ENCODE measurements at places on chromosomes 3 and 15.

GRCh38 chr15:88083811-88084760 lies 172.5 kb downstream of the NTRK3 start:
- DNase-seq = no peak

- no peak for DNase-seq
These were observed 139.6 kb downstream of the CMSS1 start for GRCh38 chr3:99957151-99957796.

DNA sequence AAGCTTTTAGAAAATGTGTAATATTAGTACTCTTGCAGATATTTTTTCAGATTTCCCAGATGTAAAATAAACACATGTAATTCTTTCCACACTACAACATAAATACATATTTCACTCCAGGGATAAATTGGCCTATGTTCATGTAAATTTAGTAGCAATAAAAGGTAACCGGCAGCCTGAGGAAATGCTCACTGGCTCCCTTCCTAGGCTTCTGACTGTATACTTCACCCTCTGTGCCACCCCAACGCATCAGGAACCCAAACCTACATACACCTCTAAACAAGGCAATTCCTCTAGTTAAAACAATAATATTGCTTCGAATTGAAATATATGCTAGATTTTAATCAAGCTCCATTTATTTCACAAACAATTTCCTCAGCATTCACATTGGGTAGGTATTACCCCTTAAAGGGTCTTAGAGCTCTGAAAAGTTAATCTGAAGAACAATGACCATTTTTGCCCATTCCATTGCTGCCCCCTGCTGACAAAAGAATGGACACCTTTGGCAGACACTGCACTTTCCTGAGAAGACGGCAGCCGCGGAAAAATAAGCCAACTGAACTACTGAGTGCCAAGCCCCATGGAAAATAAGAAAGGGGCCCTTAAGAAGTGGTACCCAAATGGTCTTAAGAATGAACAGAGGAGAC lies 212.5 kb downstream of the OSBPL10 start:
- DNase-seq = no peak

- DNase-seq = no peak
These were observed 489 bp downstream of the HDGFL3 start for GRCh38 chr15:83207009-83207659.

DNA sequence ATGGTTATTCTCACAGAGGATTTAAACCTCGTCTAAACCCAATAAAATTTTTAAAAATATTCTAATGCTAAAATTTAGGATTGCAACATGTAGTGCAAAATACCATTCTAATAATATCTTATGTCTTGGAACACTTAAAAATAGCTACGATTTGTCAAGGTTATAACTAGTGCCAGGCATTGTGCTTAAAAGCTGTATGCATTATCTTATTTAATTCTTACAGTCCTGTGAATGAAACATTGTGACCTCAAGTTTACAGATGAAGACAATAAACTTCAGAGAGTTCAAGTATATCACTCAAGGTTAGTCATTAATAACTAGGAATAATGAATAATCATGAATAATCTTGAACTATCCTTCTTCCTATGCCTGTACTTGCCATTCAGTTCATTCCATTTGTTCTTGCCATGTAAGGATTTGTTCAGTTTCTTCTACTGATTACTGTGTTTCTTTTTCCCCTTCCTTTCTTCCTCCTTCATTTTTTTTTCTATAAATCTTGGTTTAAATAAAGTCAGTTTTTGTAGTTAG lies 897.6 kb upstream of the NR2F2 start:
- DNase-seq = no peak

GRCh38 chr3:194767446-194768207 lies 81.9 kb downstream of the FAM43A start:
- no peak for DNase-seq

DNA sequence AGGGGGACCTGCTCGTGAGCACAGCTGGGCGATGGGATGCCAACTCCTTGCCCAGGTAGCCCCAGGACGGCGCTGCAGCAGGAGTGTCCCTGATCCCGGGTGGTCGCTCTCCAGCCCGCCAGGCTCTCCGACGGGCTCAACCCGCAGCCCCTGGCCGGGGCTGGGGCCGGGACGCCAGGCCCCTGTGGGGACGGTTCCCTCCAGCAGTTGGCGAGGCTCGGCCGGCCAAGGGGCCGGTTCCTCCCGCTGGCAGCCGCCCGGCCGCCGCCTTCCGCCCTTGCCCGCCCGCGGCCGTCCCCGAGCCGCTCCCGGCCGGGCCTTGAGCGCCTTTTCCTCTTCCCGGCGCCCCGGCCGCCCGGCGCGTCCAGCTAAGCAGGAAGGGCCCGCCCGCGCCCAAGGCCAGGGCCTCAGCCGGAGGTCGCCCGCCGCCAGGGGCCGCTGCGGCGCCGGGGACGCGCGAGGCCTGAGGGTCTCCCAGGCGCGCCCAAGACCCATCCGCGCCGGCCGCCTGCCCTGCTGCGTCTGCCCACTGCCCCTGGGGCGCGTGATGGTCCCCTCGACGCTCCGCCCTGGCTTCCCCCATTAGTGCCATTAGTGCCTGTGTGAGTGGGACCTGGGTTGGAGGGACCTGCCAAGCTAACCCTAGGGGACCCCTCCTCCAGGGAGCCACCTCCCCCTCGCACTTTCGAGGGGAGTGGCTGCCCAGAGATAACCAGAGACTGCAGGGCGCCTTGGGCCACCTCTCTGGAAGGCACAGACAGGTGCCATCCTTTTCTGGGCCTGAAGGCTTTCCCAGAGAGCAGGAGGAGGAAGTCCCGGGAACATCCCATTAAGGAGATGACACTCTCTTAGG lies 106.4 kb downstream of the FBLN2 start:
- DNase-seq = peak; percentile 29

GRCh38 chr3:140203510-140203909 lies 268.5 kb downstream of the CLSTN2 start:
- DNase-seq = no peak

GRCh38 chr15:81054236-81054635 lies 53.5 kb downstream of the TLNRD1 start:
- no peak for DNase-seq

GRCh38 chr3:104606812-104607211 lies 759.9 kb upstream of the ALCAM start:
- DNase-seq = no peak

- DNase-seq = no peak
These were observed 134.2 kb upstream of the NSMCE3 start for GRCh38 chr15:29403772-29404171.

DNA sequence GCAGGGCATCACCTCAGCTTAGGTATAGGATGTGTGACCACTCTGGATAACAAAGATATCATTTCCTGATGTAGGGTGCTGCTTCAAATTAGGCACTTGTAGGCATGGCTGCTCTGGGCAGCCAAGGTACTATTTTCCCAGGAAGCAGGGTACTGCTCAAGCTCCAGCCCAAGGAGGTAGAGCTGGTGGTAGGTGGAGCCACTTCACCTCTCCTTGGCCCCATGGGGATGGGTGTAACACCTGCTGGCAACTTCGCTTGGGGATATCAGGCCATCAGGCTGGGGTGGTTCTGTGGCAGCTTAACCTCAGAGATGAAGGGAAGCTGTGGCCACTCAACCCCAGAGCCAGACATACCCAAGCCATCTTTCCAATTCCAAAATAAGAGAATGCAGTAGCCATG lies 147.1 kb upstream of the IGF1R start:
- DNase-seq = no peak

DNA sequence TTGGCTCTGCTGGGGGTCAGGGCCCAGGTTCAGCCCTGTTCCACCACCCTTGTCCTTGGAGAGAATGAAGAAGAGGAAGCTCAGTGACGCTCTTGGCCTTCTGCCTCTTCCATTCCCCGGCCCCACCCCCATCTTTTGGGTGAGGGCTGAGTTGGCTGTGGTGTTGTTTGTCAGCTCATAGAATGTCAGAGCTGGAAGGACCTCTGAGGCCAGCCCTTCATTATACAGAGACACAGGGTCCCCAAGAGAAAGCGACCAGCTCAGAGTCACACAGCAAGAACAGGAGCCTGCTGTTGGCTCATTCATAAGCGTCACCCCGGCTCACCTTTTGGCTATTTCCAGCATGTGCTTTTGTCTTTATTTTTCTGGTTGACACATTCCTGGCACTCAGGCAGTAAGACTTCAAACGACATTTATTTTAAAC lies 68.2 kb downstream of the AAGAB start:
- DNase-seq = no peak

- no peak for DNase-seq
These were observed 312.4 kb downstream of the RSL24D1 start for GRCh38 chr15:54884312-54884711.

- DNase-seq = no peak
These were observed 374.4 kb downstream of the LPP start for GRCh38 chr3:188528396-188528795.

DNA sequence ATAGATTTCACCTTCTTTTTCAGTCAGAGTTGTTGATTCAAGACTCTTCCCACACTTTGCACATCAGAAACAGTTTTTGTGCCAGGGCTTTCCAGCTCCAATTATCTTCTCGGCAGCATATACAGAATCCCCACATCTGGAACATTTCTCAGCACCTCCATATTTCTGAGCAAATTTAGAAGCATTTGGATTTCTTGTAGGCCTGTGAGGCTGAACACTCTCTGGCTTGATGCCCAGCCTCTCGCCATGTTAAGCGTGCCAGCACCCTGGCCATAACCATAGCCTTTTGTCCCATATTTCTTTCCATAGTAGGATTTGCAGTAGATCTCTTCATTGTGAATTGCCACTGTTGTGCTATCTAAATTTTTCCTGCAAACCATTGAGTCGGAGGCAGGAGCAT lies 28.3 kb downstream of the CD80 start:
- no peak for DNase-seq

DNA sequence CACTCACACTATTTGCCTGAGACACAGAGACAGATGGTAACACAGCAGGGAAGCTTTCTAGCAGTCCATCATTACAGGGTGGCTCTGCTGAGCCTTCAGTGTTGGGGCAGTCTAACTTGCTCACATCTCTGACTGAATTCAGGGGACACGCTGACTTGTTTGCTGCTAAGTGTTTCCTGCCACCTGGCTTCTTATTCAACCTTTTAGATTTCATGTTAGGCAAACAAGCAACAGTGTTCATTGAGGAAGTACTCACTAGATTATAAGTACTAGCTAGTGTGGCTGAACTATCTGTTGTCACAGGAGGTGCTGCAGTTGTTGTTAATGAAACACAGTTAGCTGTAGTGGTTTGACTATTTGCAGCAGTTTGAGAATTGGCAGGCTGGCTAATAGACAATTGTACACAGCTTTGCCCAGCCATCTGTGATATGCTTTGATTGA lies 37.3 kb downstream of the USF3 start:
- DNase-seq = no peak

- DNase-seq = no peak
These were observed 118.3 kb upstream of the TUSC7 start for GRCh38 chr3:116591236-116591635.

DNA sequence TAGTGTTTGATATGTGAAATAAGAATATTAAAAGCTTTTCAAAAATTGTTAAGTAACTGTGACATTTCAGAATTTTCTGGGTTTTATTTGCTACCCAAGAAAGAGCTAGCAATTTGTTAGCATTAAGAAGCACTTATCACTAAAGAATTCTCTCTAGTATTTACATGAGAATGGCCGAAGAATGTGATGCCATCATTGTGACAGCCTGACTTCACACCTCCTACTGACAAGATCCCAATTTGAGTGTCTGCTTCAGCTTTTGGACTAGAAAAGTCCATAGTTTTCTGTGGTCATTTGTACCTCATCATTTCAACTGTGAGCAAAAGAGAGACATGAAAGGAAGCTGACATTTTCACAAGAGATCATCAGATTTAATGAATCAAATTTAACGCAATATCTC lies 548.1 kb upstream of the AGTR1 start:
- DNase-seq = no peak

DNA sequence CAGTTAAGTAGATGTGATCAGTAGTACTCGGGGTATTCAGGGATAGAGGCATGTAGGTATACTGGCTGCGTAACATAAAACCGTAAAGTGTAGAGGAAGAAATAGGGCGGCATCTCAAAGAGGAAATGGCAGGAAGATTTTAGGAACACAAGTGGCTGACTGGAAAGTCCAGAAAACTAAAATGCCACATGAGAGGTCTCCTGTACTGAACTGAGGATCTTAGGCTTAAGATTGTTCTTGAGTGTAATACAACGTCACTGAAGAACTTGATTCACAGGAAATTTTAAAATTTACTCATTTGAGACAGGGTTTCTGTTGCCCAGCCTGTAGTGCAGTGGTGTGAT lies 2.3 kb upstream of the LMLN start:
- DNase-seq = no peak

GRCh38 chr3:20185331-20185678 lies 701 bp downstream of the SGO1 start:
- DNase-seq = no peak

- no peak for DNase-seq
These were observed 35.7 kb downstream of the TRPM1 start for GRCh38 chr15:31065824-31066223.

GRCh38 chr3:61980041-61980440 lies 393.3 kb downstream of the FEZF2 start:
- no peak for DNase-seq

GRCh38 chr15:35290301-35290721 lies 205.2 kb upstream of the NANOGP8 start:
- DNase-seq = no peak

DNA sequence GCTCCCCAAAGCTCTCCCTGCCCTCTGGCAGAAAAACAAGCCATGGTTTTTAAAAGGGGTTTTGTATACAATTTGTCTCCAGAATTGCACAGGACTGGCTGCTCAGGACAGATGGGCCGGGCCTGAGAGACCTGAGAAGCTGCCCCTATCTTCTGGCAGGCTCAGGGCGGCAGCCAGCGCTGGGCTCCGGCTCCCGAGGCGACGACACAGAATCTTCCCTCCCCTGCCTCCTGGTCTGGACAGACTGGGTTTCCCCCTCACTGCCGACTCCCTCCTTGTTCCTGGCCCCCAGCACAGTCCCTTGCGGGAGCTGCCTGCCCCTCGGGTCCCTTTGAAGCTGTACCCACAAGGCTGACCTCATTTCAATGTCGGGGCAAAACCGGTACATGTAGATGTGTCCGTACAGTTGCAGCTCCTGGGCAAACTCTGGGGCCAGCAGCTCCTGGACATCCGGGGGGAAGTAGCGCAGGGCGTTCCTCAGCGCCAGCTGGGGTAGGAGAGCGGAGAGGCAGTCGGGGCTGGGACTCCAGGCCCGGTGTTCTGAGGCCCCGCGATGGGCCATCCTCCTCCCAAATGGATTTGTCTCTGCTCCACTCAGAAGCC lies 7.2 kb downstream of the UROC1 start:
- no peak for DNase-seq

GRCh38 chr15:47955021-47955420 lies 165.8 kb upstream of the SLC24A5 start:
- DNase-seq = no peak

DNA sequence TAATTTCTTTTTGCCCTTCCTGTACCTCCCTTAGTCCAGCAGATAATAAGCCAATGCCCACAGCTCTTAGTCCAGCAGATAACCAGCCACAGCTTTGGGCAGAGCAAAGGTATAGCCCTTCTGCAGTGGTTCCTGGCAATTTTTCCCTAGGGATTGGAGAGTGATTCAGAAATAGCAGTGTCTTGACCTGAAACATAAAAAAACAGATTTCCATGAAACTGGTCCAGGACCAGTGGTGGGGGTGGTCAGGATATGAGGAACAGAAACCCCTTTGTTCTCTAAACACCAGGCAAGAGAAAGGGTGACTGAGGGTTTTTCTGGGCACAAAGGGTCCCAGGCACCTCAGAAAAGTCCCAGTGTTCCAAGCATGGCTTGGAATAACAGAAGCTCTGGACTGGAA lies 103.4 kb downstream of the ARRDC4 start:
- no peak for DNase-seq
